ENCODE measurements at places on chromosomes 4 and X.

GRCh38 chrX:154855256-154855655 is 20.8 kb upstream of the SMIM9 start:
- DNase-seq = no peak

DNA sequence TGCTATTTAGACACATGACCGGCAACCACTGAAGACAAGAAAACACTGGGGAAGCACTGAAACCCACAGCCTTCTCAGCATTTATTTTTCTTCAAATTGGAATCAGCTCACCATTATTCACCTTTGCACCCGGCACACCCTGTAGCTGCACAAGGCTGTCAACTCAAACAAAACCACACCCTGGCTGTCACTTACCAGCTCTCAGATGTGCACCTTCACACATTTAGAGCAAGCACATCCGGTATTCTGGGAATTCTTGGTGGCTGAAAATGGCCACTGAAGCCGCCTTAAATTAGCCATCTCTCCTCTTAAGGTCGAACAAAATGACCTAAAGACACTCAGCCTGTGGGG is 5.9 kb downstream of the ZFYVE28 start:
- peak; percentile 11 for DNase-seq

DNA sequence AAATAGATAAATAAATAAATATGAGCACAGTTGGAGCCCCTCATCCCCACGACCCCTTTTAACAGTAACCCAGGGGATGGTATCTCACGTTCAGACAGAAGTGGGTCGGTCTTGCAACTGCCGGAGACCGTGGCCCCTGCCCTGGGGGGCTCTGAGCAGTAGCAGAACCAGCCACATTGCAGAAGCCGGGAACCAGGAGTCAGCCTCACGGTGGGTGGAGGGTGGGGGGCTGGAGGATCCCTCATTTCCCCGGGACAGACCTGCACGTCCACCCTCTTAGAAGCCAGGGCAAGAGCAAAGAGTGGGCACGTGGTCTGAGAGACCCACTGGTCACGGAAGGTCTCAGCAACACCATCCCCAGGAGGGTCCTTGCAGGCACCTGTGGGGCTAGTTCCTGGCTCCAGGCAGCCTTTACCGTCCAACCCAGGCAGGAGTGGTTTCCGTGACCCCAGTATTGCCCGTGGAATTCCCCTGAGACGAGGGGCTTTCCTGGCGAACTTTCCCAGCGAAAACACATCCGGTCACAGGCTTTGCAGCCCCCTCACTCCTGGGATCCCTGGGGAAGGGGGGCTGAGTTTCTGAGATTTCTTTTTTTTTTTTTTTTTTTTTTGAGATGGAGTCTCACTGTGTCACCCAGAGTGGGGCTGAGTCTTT is 8.8 kb upstream of the IL3RA start:
- DNase-seq = no peak

DNA sequence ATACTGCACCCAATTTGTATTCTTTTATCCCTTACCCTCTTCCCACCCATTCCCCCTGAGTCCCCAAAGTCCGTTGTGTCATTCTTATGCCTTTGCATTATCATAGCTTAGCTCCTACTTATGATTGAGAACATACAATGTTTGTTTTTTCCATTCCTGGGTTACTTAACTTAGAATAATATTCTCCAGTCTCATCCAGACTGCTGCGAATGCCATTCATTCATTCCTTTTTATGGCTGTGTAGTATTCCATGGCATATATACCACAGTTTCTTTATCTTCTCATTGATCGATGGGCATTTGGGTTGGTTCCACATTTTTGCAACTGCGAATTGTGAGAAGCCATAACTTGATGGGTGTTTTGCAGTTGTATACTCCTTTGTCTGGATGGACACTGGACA is 62.8 kb downstream of the FHIP1A start:
- DNase-seq = no peak

DNA sequence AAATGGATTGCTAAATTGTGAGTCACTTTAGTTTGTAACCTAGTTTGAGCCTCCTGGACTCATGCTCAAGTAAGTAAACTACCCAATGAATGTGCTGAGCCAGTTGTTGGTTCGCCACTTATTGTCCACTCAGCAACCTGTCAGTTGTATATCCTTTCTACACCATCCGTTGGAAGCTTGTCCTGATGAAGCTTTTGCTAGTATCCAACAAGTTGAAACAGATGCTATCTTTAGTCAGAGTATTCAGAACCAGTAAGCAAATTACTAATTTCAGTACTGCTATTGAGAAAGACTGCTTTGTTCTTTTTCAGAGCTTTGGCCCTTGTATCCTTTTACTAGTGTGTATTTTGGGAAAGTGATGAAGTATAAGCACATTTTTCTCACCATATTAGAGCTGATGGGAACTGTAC is 4.3 kb upstream of the NAA15 start:
- DNase-seq = no peak

GRCh38 chr4:88457307-88458103 is 586 bp downstream of the HERC5 start:
- no peak for DNase-seq

GRCh38 chrX:49879656-49880277 is 483 bp downstream of the USP27X start:
- no peak for DNase-seq

DNA sequence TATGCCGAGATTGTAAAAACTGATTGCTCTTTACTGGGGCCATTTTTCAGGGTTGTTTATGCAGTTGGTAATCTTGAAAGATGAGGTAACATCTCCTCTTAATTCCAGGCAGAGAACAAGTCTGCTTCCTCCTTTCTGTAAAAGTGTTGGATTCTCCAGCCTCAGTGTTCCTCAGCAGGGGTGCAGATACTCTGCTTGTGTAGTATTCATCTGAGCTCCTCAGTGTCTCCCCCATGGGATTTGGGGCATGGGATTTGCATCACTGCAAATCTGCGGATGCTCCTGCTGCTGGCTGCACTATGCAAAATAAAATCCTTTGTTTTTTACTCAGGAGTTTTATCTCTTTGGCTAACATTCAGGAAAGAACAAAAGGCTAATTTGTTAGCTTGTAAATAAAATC is 104.9 kb upstream of the ATP8A1 start:
- DNase-seq = no peak

- DNase-seq = no peak
Measured at GRCh38 chr4:187118602-187119120, 395.0 kb upstream of the FAT1 start.

DNA sequence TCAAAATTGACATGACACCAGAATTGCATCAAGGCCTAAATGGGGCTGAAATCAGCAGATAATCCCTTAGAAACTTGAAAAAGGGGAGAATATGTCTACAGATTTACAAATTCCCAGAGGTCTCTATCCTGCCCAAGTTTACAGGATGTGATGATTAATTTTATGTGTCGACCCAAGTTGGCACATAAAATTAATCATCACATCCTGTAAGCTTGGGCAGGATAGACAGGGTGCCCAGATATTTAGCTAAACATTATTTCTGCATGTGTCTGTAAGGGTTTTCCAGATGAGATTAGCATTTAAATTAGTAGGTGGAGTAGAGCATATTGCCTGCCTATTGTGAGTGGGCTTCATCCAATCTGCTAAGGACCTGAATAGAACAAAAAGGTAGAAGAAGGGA is 52.3 kb downstream of the ARHGEF6 start:
- no peak for DNase-seq

- DNase-seq = no peak
Measured at GRCh38 chr4:170008371-170008770, 17.8 kb downstream of the MFAP3L start.

- DNase-seq = peak; percentile 25
Measured at GRCh38 chr4:76504613-76505465, 69.8 kb downstream of the SHROOM3 start.

GRCh38 chr4:71855944-71856343 is 72.1 kb upstream of the GC start:
- no peak for DNase-seq

DNA sequence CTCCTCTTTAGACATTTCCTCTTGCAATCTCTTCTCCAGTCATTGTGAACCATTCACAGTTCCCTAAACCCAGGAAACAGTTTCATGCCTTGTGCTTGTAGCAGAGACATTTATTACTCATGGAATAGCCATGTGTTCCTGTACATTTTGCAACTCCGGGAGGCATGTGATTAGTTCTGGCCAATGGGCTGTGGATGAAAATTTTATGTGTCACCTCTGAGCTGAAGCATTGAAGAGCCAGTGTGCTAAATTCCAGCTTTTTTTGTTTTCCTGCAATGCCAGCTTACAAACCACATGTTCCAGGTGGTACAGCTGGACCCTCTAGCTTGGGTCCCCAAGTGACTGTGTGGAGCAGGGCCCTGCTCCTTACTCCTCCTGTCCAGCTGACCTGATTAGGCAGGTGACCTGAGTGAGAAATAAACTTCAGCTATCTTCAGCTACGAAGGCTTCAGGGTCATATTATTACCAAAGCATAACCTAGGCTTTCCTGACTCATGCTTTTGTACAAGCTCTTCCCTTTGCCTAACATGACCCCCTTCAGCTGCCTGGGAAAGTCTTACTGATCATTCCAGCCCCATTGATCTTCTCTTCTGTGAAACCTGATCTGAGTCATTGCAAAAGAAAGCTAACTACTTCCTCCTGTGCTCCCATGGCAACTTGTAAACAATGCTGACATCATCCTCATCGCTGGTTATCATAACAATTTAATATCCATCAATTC is 200.4 kb downstream of the PTTG2 start:
- DNase-seq = peak; percentile 95

- no peak for DNase-seq
Measured at GRCh38 chr4:128590034-128590740, 219.3 kb upstream of the JADE1 start.

DNA sequence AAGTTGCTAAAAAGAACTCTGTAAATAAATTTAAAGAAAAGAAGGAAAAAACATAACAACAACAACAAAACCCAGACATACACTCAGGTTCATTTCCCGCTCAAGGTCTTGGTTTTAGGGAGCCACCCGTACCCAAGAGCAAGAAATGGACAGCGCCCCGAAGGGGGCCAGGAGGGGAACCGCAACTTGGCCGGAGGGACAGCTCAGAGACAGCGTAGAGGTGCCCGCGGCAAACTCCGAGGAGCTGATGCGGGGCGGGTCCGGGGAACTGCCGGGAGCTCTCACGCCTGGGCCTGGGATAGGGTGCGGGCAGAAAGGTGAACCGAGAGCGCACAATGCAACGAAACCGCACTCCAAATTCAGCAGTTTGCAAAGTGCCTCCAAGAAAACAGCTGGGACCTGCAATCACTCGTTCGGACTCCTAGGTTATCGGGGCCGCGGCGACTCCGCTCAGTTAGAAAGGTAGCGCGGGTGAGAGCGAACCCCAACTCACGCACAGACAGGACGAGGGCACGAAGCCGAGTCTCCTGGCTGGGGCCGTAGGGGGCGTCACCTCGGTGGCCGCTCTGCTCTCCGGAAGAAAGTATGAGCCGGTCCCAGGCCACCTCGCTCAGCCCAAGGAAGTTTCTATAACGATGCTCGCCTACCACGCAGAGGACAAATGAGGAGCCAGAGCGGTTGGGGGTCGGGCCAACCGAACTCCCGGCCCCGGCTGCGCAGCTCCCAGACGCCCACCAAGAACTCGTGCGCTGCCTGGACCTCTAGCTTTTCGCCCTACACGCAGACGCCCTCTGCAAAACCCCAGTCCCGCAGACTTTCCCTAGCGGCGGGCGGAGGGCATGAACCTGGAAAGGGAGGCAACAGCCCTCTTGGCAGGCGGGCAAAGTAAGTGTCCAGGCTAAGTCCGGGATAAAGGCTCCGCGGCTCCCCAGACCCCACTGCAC is 1.4 kb downstream of the NDNF start:
- DNase-seq = no peak

DNA sequence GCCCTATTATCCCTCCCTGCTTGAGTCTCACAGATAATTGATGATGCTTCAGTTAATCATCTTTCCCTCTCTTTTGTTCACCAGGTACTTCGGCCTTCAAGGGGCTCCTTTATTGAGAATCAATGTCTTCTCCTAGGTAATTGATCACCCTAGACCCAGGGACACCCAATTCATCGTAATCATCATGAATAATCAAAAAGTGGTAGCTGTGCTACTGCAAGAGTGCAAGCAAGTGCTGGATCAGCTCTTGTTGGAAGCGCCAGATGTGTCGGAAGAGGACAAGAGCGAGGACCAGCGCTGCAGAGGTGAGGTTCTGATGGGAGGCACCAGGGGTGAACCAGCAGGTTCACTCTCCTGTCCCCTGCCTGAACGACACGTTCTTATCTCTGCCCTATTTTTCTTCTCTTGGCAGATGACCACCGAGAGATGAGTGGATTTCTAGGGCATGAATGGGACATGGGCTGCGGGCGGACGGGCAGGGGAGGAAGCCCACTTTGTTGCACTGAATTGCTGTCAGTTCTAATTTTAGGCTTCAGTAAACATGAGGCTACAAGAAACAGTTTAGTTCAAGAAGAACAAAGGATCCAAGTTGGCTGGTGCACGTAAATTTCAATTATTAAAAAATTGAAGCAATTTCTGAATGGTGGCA is 80.5 kb downstream of the ALPK1 start:
- DNase-seq = no peak

DNA sequence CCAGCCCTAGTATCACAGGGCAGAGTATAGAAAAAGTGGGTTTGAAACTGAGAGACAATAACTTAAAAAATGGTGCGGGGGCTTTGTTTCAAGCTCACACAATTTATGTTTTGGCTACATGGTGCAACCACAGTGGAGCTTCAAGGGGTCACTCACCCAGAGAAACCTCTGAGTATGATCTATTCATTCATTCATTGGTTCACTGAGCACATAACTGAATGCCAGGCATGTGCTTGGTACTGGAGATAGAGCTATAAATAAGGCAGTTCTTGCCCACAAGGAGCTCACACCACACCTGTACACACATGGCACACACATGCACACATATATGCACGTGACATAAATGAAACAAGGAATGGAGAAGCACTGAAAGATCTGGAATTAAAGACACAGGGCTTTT is 171.4 kb downstream of the NHS start:
- DNase-seq = no peak

GRCh38 chr4:38058151-38058550 is 98.0 kb downstream of the PTTG2 start:
- DNase-seq = no peak

- no peak for DNase-seq
Measured at GRCh38 chrX:111283446-111283845, 13.2 kb upstream of the CAPN6 start.

GRCh38 chr4:91454111-91454510 is 849.7 kb upstream of the GRID2 start:
- DNase-seq = no peak

DNA sequence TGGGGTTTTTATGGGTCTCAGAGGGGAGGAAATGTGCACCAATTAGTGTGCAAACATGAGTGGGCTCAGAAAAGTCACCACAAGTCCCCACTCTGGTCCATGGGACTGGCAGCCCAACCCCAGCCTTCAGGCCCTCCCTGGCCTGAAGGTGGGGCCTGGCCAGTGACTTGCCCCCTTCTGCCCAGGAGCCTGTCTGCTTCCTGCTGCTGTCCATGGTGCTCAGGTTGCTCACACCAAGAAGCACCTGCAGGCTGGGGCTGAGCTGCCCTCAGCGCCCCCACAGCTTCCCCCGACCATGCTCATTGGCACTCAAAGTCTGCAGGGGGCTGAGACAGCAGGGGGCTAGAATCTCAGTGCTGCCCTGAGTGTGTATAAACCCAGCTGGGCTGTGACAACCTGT is 30.6 kb upstream of the GC start:
- DNase-seq = no peak

Data from inflammatory macrophage (primary cell).